IPS DF 19.7 (cell line): ENCODE measurements at places on chromosomes 13 and 19.

DNA sequence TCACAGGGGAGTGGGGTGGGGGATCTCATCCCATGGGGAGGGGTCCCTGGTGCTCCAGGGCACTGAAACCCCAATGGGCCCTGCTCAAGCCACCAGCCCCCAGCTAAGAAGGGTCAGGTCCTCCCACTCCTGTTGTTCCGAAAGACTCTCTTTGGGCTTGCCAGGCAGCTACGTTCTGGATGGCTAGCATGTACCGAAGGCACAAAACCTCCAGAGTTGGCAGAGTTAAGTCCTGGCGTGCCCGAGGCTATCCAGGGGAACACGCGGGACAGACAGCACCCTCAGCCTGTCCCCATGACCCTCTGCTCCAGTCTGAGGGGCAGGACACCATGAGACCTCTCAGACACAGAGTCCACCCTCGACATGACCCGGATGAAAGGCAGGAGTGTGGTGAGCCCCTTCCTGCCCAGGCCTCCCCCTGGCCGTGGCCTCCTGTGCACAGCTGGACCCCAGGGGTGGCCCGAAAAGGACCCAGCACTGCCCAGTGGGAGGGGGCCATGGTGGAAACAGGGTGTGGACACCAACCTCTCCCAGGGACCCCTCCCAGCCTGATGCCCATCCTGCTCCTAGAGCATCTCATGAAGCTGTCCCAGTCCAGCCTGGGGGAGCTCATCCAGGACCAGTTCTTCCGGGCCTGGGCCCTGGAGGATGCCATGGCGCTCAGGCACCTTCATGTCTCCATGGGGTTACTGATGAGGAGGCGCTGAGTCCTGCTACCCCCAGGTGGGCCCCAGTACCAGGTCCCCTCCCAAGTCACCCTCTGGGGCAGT, 53.0 kb upstream of the TPM4 start:
- DNase-seq, result no peak

DNA sequence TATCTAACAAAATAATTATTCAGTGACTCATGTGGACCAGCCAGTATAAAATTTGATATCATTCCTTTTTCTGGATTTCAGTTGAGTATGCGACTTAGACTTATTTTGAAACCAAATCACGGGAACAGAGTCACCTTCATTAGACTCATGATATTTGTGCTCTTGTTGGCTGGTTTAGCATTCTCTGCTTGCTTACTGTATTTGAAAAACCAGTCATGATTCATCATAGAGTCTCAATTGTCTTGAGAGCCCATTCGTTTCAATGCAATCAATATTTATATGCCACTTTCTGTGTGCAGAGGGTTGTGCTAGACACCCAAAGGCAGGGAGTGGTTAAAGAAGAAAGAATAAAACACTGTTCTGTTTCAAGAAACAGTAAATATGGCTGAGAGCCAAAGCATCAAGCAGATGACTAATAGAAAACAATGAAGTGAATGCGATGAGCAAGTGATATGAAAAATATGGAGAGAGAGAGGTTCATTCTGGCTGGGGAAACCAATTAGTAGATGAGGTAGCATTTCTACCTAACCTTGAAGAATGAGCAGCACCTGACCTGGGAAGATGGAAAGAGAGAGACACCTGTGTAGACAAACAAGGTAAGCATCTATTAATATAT, 99.6 kb upstream of the MBNL2 start:
- DNase-seq, result no peak

DNA sequence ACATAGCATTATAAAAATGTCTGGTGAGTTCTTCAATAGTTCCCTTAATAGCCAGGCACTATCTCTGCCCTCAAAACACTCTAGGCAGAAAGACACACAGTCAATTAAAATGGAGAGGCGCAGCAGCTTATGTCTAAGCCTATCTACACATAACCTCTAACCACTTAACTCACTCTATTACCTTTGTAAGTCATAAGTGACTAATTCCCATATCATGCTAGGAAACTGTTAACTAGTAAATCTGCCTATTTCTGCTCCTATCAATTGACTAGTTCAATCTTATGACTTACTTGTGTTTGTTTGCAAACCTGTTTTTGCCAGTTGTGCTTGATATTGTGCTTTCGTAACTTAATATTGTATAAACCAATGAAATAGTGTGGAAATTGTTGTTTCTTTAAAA, 3.2 kb downstream of the CCDC122 start:
- DNase-seq, result no peak

- DNase-seq, result no peak
These were observed 14.6 kb downstream of the GTPBP3 start for GRCh38 chr19:17351815-17352435.

DNA sequence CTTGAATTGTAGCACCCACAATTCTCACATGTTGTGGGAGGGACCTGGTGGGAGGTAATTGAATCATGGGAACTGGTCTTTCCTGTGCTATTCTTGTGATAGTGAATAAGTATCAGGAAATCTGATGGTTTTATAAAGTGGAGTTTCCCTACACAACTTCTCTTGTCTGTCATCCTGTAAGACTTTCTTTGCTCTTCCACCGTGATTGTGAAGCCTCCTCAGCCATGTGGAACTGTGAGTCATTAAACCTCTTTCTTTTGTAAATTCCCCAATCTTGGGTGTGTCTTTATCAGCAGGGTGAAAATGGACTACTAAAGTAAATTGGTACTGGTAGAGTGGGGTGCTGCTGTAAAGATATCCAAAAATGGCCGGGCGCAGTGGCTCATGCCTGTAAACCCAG, 215.6 kb downstream of the LIG4 start:
- no peak for DNase-seq

- peak; percentile 97 for DNase-seq
These were observed 228.5 kb upstream of the ARGLU1 start for GRCh38 chr13:106796280-106797047.

DNA sequence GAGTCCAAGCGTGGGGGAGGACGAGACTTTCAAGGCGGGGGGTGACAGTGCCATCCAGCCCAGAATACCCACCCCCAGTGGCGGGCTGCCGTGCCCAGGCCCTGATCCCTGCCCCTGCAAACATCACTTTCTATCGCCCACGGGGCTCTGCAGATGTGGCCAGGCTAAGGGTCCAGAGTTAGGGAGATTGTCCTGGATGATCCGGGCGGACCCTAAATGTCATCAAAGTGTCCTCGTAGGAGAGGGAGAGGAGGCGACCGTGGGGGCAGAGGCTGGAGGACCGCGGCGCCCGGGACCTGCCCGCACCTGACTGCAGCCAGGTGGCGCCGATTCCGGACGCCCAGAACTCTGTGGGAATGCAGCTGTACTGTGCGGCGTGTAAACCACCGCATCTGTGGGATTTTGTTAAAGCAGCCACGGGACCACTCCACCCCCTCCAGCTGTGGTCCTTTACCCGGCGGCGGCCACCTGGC, 32.4 kb downstream of the GJA3 start:
- DNase-seq, result no peak

DNA sequence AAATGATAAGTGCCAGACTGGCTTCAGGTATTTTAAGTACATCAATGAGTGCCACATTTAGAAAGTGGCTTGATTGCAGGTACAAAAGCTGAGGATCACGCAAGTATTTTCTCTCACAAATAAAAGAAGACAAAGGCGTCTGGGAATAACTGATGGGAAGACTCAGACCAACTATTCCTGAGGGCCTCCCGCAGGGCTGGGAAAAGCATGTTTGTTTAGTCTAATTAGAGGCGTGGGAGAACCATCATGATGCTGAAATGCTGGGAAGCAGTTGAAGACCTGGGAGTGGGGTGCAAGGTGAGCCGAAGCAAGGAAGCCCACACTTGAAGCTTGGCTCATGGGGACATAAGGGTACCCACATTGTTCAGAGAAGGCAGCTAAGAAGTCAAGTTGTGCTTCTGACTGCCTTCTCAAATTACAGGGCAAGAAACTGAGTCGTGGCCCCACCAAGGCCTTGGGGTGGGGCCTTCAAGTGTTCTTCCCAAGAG, 536.0 kb downstream of the MYO16 start:
- no peak for DNase-seq

DNA sequence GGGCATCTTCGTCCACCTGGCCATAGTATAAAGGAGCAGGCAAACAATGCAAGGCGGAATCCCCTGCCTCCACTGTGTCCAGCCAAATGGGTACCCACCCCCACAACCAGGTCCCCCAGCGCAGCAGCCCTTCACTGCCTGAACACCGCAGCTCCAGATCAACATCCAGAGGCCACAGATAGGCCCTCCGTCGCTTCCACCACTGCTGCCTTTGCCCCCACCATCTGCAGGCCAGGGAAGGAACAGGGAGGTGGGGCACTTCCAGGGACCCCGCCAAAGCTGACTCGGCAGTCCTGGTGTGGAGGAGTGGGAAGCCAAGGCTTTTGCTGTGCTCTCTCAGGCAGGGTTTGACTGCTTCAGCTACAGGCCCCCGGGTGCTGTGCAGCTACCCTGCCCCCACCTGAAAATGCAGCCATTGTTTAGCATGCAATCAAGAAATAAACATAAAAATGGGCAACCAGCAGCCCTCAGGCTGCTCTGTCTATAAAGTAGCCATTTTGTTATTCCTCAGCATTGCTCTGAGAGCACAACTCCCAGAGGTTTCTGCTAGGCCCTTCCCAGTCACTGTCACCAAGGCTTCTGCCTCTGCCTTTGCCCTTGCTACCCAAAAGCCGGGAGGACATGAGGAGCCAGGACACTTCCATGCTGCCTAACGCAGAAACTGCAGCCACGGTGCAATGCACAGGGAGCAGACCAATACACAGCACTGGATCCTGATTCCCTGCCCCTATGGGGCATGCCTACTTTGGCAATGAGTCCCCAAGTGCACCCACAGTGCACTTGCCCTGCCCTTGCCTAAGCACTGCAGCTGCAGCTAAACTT, 733.2 kb upstream of the KLHL1 start:
- no peak for DNase-seq

DNA sequence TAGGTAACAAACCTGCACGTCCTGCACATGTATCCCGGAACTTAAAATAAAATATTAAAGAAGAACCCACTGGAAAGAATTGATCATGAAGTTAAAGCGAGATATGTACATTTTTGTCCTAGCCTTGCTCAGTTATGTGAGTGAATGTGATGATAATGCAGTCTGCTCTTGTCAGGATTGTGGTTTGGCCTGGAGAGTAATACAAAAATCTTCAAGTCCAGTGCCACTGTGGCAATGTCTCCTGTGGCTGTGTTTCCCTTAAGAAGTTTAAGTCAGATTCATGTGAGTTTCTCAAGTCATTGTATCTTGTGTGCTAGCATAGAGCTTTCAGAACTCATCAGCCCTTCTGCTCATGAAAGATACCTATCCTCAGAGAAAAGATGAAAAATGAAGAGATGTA, 18.0 kb upstream of the ITGBL1 start:
- DNase-seq, result no peak

DNA sequence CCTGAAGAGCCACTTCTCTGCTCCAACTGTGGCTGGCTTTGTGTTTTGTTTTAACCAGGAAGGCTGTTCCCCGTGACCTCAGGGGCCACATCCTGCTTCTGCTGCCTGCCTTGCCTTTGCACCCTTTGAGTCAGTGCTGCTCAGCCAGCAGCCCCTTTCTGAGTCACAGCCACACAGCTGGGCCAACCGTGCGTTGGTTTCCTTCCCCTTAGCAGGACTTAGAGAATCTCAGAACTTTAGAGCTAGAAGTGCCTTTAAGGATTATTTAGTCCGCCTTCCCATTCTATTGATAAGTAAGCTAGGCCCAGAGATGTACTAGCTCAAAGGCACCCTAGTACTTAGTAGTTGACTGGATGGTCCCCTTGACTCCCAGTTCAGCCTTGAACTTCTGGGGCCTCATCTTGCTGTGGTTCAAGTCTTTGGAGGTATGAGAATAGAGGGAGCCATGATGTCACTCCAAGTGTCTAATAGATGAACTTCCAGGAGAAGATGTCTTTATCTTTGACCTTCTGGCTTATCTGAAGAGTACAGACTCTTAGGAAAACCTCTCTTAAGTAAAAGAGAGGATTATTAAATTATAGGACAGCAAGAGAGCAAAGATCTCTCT, 8.0 kb downstream of the RGCC start:
- no peak for DNase-seq

GRCh38 chr19:58550362-58551122, 4.4 kb downstream of the CHMP2A start:
- DNase-seq, result no peak

DNA sequence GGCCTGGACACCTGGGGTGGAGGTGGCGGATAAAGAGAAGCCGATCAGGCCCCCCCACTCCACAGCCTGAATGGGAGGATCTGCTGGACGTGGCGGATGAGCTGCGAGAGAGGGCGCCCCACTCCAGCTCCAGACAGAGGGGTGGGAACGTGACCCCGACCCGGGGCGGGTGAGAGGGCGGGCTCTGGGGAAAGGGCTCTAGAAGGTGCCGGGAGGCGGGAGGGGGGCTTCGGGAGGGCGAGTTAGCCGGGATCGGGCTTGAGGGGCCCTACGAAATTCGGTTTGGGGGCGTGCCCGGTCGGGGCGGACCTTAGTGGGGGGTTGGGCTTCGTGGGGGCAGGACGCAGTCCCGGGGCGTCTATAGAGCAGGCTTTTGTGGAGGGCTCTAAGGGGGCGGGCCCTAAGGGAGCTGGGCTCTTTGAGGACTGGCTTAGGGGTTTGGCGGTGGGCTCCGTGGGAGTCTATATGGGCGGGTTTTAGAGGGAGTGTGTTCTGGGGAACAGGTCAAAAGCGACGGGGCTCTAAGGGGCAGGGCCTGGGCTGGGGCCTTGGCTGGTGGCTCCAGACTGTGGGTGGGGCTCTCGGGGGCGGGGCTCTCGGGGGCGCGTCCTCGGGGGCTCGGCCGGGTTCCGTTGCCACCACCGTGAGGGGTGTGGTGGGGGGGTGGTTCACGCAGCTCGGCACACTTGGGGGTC, 4.1 kb upstream of the NANOS3 start:
- no peak for DNase-seq

DNA sequence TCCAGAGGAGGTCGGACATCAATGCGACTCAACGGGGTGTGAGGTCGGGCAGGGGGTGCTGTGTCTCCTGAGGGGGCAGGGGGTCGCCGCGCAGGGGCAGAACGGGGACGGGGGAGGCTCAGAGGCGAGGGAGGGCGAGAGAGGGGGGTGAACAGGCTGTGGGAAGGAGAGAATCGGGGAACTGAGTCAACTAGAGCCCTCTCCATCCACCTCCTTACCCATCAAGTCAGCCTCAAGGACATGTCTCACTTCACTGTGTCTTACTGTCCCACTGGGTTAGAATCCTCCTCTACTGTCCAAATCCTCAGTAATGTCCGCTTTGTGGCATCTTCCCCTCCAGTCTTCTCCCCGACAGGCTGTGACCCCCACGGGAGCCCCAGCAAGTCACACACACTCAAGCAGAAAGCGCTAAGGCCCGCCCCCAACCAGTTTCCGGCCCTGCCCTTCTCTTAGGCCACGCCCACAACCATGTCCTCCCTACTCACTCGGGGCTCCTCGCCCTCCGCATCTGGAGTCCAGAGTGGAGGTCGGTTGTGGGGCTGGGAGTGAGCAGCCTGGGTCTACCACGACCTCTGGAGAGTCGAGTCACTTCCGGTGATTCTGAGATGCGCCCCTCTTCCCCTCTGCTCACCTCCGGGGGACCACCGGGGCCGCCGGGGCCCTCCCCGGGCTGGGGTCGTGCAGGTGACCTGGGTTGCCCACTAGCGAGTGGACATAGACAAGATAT, 9.3 kb downstream of the PLEKHA4 start:
- DNase-seq, result no peak

GRCh38 chr19:29768166-29768565, 43.6 kb upstream of the CCNE1 start:
- no peak for DNase-seq
